ENCODE measurements at places on chromosomes 3 and 15.
A peak's percentile ranks its signal among the peaks of the same experiment; 100 is the strongest.

- peak; percentile 18 for DNase-seq
Observed at GRCh38 chr15:59892985-59893384, 111.1 kb upstream of the FOXB1 start.

DNA sequence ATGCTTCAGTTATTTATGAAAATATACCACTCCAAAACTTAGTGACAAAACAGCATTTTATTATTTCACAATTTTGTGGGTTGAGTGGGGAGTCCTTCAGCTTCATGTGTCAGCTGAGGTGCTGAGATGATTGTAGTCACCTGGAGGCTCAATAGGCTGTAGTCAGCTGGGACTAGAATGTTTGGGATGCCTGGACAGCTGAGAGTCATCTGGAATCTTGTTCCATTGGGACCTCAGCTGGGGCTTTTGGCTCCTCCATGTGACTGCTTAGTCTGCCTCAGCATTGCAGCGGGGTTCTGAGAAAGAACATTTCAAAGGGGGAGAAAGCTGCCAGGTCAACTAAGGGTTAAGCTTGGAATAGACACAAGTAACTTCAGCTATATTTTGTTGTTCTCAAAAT, 13.4 kb downstream of the STT3B start:
- DNase-seq = no peak

- no peak for DNase-seq
Observed at GRCh38 chr15:38320181-38320580, 67.5 kb downstream of the SPRED1 start.

DNA sequence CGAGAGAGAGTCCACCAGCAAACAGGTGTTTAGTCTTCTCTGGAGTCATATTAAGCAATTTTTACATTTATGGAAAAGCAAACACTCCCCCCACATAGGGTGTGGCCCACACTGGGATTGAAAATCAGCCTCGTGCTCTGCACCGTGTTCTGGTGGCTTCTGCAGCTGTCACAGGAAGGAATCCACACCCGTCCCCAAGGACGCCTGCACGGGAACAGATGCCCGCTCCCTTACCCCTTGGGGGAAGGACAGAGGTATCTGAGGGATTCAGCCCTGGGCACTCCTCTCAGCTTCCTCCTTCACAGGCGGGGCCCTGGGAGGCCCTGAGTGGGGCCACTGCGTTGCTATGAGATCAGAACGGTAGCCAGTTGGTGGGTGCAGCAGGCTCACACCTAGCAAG, 27.8 kb downstream of the LIPC start:
- no peak for DNase-seq

- DNase-seq = no peak
Observed at GRCh38 chr15:35624881-35625280, 78.9 kb upstream of the DPH6 start.

All from right kidney (tissue), 9 donors.